ENCODE measurements at places on chromosomes 12 and 14.

- DNase-seq, result no peak
These were observed 7.8 kb downstream of the IRAK3 start for GRCh38 chr12:66196806-66197205.

- peak; percentile 68 for DNase-seq
These were observed 14.0 kb upstream of the RACGAP1 start for GRCh38 chr12:50039151-50039835.

- DNase-seq, result no peak
These were observed 62.6 kb downstream of the DUSP6 start for GRCh38 chr12:89289720-89290119.

DNA sequence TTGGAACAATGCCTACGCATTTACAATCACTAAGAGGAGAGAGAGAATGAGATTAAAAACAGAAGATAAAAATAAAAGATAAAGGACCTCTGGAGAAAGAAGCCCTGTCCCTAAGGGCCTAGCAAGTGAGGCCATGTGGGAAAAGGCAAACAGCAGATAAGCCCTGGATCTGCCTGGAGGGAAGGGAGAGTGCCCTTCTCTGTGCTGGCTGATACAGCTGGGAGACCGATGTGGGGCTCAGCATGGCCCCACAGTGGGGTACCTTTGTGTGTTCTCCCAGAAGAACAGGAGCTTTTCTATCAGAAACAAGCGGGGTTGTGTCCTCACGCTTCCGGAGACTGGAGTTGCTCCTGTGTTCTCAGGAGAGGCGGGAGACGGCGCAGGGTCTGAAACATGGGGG lies 59.9 kb downstream of the TMCC3 start:
- no peak for DNase-seq

DNA sequence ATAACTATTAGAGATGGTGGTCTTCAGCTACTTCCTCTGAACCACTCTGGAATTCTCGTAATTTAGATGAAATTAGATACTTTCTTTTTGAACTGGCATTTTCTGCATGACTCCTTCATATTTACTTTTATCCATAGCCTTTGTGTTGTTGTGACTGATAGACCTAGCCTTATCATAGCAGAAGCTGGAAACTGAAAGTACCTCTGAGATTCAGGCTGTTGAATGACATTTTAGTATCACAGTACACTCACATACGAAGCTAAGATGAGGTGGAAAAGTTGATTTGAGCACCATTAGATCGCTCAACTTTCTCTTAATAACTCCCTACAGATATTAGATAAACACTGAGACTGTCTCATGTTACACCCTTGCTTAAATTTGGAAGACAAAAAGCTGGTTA lies 525.1 kb upstream of the FBXO33 start:
- no peak for DNase-seq

DNA sequence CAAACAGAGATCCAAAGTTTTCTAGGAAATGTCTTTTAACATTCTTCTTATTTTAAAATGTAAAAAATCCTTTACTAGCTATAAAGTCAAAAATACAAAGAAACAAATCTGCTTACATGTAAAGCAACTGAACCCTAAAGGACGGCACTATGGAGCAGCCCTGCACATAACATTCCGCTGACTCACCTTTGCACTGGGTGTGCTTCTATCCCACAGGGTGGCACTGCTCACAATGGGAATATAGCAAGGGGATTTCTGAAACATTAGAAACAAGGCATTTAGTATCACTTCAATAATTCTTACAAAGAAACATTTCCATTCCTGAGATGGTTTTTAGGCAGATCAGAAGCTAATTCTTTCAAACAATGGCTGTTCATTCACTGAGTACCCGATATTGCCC lies 94.3 kb downstream of the C12orf42 start:
- no peak for DNase-seq

DNA sequence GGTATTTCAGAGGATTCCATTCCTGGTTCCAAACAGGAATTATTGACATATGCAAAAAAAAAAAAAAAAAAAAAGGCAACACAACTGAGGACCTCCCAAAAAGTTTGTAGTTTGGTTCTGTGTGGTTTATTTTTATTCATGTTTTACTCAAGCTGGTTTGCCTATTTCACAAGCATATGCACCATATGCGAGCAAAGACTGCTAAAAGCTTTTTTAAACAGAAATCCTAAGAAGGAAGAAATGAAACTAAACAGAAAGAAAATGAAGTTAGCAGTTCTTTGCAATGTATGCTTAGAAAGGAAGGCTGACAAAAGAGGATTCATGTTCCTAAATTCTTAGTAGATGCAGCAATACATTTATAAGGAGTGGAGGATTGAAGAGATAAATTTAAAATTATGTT lies 487.6 kb upstream of the FLRT2 start:
- DNase-seq, result no peak

GRCh38 chr14:104856869-104857860 lies 7.9 kb upstream of the CEP170B start:
- peak; percentile 16 for DNase-seq

GRCh38 chr14:63524537-63525155 lies 18.5 kb downstream of the PPP2R5E start:
- DNase-seq, result no peak

GRCh38 chr12:89245090-89245489 lies 107.2 kb downstream of the DUSP6 start:
- DNase-seq, result no peak

GRCh38 chr14:39322807-39323206 lies 89.1 kb downstream of the MIA2 start:
- DNase-seq, result no peak

- peak; percentile 34 for DNase-seq
These were observed 73.0 kb downstream of the CIT start for GRCh38 chr12:119804011-119804641.

DNA sequence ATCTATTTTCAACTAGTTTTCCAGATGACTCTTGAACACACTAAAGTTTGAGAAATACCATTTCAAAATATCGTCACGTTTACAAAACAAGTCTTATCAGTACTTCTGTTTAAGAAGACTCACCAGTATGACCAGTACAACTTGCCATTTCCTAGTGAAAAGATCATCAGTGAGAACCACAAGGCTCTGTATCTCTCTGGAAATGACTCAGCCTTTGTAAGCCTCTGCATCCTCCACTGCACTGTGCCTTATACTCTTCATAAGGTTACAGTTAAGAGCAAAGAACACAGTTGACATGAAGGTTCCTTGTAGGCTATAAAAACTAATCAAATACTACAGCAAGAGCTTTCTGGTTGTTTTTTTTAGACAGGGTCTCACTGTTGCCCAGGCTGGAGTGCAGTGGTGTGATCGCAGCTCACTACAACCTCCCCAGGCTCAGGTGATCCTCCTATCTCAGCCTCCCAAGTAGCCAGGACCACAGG lies 5.7 kb upstream of the VTI1B start:
- DNase-seq, result no peak

DNA sequence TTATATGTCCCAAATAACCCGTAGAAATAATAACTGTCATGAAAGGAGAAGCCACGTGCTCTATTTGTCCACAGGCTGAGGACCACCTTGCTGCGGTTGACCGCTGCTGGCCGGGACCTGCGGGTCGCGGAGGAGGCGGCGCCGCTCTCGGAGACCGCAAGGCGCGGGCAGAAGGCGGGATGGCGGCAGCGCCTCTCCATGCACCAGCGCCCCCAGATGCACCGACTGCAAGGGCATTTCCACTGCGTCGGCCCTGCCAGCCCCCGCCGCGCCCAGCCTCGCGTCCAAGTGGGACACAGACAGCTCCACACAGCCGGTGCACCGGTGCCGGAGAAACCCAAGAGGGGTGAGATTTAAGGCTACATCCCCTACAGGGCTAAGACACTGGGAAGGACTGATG lies 21.0 kb downstream of the RPGRIP1 start:
- no peak for DNase-seq

DNA sequence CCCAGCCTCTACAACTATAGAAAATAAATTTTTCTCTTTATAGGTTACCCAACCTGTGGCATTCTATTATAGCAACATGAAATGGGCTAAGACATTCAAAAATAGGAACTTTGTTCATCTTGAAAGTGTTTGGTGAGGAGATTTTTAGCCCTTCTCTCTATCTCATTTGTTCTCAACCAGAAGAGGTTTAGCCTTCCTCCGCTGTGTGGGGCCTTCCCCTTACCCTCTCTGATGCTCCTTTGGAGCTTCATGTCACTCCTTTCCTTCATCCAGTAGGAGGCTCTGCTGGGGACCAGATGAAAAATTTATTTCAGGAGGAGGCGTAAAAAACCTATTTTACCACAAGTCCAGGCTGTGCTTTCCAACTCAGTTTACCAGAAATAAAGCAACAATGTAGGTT lies 94.1 kb downstream of the RTN1 start:
- DNase-seq, result no peak

DNA sequence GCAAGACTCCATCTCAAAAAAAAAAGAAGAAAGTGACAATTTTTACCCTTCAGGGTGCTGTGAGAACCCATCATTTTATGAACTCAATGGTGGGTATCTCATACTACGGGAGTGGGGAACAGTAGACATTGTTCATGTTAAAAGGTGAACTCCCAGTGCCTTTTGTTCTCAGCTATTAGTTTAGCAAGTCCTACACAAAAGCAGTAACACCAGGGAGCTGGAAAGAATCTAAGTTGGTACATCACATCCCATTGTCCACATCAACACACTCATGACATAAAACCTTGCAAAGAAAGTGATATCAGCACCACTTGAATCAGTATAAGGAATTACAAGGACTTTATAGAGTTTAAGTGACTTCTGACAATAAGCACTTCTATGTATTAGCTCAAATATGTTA lies 47.4 kb upstream of the ABCC9 start:
- no peak for DNase-seq

DNA sequence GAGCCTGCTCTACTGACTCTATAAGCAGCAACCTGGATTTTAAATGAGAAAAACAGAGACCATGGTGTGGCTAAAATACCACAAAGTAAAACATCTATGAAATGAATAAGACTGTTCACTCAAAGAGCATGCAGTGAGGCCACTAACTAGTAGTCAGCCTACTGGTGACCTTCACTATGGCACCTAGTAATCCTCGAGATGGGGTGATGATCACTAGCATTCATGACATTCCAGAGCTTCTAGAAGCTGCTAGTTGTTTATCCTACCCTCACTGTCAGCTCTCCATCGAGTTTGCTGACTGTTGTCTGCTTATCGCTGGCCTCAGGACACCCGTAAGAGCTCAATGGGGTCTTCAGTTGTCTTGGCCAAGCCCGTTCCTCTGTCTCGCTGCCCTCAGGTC lies 13.7 kb downstream of the SPTB start:
- DNase-seq, result no peak

DNA sequence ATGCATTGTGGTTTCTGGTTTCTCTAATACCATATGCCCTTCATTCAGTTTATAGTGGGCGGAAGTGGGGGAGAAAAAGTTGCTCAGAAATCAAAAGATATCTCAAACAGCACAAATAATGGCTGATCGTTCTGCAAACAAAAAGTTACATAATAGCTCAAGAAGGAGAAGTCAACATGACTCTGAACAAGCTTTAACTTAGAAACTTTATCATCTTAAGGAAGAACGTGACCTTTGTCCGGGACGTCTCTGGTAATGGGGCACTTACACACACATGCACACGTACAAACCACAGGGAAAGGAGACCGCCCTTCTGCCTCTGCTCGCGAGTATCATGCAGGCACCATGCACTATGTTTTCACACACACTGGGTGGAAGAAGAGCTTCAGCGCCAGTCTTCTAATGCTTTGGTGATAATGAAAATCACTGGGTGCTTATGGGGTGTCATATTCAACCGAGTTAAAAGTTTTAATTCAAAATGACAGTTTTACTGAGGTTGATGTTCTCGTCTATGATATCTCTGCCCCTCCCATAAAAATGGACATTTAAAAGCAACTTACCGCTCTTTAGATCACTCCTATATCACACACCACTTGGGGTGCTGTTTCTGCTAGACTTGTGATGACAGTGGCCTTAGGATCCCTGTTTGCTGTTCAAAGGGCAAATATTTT lies 4.7 kb downstream of the FOS start:
- no peak for DNase-seq

- DNase-seq, result no peak
These were observed 36.3 kb upstream of the ALDH2 start for GRCh38 chr12:111730420-111730819.

GRCh38 chr14:59507063-59507751 lies 22.9 kb downstream of the JKAMP start:
- peak; percentile 8 for DNase-seq

DNA sequence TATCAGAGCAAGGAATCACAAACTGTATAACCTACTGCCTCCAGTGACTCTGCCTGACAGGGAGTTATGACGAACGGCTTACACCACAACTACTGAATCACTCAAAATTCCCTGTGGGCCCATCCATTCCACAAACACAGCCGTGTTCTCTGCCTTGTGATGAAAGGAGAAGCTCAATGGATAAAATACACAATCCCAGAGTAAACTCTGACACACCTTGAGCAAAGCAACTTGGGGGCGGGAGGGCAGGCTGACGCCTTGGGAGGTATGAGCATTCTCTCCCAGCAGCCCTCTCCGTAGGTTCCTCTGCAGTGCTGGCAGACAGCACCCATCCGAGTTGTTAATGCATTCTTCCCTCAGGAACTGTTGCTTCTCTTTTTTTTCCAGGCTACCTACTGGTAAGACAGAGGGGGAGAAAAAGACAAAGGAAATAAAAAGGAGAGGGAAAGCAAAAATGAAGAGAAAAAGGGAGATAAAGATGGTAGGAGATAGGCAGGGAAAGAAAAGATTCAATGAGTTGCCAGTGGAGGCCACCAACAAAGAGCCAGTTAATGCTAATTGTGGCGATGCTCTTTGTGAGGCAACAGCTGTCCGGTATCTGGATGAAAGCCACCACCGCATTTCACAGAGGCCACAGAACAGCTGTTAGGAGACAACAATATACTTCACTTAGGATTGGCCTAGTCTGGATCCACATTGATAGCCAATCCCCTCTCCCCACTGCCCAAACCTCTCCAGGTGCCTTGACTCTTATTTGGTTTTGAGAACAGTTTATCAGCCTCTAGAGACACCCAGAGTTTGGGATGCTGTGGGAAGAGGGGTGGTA lies 4.7 kb upstream of the DIO2 start:
- no peak for DNase-seq

- DNase-seq, result no peak
These were observed 47.0 kb upstream of the PLBD1 start for GRCh38 chr12:14614704-14615121.

DNA sequence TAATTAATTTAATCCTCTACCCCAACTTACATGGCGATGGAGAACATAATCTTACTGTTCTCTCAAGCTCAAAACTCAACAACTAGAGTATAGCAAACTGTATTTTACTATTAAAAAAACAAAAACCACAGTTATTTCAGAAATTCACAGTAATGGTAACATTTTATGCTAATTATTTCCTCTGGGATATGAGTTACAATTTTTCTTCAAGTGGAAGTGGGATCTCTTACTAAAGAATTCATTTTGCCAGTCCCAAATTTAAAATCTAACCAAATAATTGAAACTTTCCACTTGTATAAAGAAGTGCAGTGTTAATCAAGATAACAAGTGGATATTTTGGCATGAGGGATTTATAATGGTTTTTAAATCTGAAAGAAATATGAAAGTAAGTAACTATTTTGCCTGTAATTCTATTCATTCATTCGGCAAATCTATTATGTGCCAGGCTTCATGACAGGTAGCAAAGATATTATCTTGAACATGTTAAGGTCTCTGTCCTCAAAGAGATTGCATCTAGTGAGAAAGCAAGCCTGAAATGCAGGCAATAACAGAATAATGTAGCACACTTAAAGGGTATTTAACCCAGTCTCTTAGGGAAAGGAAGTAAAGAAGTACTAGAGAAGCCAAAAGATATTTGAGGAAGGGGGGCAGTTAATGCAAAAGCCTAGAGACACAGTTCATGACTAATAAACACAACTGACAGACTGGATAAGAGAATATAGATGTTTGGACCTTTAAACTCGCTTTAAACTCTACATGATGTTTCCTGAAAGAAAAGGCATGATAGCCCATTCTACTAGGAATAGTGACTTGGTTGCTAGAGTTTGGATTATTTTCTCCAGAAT lies 44.0 kb downstream of the TAOK3 start:
- no peak for DNase-seq

- no peak for DNase-seq
These were observed 23.8 kb downstream of the VPS37B start for GRCh38 chr12:122871851-122872780.
